SIG-M5 (cell line): ENCODE measurements at places on chromosomes 16 and 17.

DNA sequence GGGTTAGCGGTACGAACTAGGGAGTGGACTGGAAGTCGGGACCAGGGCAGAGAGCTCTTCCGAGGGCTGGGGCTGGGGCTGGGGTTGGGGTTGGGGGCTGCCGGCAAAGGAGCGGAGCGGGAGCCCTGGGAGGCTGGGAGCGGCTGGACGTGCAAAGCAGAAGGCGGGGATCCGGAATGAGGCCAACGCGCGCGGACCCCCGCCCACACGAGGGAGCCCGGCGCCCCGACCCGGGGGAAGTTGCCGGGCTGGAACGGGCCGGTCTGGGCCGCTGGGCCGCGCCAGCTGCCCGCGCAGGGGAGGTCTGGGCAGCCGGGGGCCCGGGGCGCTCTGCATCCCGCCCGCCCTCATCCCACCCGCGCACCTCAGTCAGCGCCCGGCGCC, 323 bp downstream of the ST3GAL2 start:
- DNase-seq = no peak

DNA sequence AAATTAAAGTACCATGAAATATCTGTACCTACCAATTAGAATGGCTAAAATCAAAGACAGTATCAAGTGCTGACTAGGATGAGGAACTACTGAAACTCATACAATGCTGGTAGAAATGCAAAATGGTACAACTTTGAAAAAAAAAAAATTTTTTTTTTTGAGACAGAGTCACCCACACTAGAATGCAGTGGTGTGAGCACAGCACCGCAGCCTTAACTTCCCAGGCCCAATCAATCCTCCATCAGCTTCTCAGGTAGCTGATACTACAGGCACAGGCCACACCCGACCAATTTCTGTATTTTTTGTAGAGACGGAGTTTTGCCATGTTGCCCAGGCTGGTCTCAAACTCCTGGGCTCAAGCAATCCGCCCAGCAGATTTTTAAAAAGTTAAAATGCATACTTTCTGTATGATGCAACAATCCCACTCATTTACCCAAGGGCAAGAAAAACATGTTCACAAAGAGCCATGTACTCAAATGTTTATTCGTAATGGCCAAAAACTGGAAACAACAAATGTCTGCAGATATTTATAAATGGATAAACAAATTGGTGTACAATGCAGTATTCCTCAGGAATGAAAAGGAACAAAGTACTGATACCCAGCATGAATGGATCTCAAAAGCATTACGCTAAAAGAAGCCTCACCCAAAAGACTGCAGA, 8.7 kb downstream of the SMURF2 start:
- no peak for DNase-seq

DNA sequence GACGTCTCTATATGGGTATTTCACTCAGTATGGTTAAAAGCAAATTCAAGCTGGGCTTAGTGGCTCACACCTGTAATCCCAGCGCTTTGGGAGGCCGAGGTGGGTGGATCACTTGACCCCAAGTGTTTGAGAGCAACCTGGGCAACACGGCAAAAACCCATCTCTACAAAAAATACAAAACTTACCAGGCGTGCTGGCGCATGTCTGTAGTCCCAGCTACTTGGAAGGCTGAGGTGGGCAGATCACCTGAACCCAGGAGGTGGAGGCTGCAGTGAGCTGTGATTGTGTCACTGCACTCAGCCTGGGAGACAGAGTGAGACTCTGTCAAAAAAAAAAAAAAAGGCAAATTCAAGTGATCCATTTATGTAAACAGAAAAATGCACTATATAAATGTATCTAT, 1.3 kb upstream of the TNFRSF17 start:
- no peak for DNase-seq

DNA sequence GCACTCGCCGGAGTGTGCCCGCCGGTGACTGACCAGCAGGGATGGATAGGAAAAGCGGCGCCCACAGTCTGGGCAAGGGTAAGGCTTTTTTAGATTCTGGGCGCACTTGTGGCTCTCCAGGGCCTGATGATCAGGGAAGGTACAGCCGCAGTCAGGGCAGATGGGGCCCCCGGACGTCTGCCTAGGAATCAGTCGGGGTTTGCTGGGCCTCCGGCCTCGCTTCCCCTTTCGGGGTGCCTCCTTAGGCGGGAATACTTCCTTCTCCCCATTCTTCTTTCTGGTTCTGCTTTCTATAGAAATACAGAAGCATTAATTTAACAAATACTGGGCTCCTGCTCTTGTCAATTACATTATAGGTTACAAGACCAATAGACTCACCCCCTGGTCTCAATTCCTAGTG, 5.0 kb downstream of the ZNF689 start:
- no peak for DNase-seq

DNA sequence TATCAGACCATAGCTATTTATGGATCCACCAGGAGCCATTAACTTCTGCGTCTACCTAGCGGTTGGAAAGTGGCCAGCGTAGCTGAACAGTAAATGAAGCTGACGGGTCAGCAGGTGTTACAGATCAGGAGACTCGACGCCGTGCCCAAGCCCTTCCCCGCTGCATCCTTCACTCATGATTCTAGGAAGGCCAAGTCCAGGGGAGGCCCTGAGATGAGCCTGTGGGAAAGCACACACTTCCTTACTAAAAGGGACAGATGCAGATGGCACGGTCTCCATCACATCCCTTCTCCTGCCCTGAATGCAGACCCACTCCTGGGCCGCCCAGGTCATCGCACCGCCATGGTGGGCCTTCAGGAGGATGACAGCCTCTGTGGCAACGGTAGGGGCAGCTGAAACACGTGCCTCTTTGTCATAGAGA, 67.7 kb upstream of the DNAH17 start:
- no peak for DNase-seq

GRCh38 chr16:84637709-84638108, 10.6 kb upstream of the KLHL36 start:
- DNase-seq = no peak

DNA sequence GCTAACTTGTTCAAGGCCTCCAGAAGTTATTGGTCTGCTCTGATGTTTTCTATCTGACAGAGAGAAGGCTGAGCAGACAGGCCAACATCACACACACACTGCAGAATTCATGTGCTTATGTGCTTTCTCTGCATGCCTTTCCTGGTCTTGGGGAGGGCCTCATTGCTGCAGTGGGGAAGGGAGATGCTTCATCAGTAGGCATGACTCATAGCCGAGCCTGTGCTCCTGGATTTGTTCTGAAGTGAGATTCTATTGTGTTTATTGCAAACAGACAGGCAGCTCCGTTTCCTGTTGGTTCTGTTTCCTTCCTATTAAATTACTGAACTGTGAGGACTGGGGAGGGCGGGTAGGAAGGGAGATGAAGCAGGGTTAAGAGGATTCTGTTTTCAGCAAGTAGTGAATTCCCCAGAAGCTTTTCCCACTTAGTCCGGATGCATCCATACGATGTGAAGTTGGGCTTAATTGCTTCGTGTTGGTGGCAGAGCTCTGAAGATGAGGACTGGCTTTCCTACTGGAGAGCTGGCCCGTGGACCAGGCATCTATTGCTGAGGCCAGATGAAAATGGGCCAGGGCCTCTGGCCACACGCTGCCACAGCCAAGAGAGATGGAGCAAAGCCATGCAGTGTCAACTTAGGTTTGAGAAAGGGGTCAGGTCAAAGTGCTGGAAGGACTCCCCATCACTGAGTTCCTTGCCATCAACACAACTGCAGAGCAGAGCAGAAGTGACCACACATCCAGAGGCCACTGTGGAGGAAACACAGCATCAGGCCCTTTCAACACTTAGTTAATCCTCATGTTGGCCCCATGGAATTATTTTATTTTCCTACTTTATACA, 179.3 kb downstream of the UTP18 start:
- no peak for DNase-seq
